ENCODE measurements at places on chromosomes 2 and 18.
A peak's percentile ranks its signal among the peaks of the same experiment; 100 is the strongest.

DNA sequence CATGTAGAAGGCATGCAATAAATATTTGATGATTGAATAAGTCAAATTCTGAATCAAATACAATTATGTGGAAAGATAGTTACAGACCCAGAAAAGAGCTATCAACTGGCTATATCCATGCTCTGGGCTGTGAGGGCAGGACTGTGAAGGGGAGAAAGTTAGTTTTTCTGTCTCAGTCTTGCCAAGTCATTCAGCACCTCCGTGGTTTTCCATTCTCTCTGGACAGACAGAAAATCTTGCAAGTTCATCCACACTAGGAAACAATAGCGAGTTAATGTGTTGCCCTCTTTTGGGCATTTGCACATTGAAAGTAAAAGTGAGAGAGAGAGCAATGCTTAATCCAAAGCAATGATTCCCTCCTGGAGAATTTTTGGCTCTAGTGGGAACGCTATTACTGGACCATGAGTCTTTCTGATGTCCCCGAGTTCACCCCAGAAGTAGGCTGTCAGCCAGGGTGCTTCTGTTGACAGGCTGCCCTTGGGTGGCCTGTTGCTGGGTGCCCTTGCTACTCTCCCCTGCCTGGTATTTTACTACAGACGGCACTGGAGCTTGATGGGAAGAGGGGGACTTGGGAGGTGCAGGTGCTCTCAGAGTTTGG, 238.3 kb downstream of the LOXHD1 start:
- DNase-seq: no peak

GRCh38 chr2:133952420-133952819, 301.5 kb upstream of the MGAT5 start:
- no peak for DNase-seq

GRCh38 chr2:21220930-21221329, 97.2 kb downstream of the TDRD15 start:
- DNase-seq: no peak

DNA sequence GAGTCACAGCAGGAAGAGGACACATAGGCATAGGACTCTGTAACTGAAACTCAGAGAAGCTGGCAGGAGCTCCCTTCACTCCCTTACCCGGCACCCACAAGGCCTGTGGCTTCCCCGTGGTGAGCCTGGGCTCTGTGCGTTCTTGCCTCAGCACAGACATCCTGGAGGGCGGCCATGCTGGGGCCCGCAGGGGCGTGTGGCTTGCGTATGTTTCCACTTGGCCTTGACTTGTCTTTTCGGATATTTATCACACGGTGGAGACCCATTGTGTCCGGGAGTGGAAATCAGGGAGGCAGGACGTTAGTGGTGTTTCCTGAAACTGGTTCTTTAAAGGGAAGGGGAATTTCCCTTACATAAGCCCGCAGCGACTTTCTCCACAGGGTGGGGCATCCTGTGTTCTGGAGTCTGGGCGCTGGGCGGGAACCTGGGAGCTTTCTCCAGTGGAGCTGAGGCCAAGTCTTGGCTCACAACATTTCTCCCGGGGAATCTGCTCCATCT, 49.9 kb upstream of the EML6 start:
- no peak for DNase-seq

DNA sequence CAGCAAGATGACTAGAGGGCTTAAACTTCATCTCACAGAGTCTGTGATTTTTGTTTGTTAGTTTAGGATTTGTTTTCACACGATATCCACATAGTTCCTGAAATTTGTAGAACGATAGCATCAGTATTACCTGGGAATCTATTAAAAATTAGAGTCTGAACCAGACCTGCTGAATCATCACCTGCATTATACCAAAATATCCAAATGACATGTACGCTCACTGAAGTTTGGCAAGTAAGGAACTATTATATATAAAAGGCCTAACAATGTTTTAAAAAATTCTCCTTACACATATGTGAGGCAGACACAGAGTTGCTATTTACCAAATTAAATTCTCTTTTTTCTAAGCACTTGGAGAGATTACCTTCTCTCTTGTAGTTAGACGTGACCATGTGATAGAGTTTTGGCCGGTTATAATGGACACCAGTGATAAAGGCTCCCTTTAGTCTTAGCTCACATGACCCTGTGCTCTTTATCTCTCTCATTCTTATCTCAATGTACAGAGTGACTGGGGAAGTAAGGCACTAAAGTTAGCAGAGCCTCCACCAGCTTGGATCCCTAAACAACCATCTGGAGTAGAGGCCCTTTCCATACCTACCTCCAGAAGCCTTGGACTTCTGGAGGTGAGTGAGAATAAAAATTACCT, 363.1 kb downstream of the DSC3 start:
- no peak for DNase-seq

GRCh38 chr18:46343931-46344372, 239.8 kb downstream of the HAUS1 start:
- DNase-seq: peak; percentile 60

GRCh38 chr2:240169486-240170353, 29.3 kb upstream of the OTOS start:
- no peak for DNase-seq

DNA sequence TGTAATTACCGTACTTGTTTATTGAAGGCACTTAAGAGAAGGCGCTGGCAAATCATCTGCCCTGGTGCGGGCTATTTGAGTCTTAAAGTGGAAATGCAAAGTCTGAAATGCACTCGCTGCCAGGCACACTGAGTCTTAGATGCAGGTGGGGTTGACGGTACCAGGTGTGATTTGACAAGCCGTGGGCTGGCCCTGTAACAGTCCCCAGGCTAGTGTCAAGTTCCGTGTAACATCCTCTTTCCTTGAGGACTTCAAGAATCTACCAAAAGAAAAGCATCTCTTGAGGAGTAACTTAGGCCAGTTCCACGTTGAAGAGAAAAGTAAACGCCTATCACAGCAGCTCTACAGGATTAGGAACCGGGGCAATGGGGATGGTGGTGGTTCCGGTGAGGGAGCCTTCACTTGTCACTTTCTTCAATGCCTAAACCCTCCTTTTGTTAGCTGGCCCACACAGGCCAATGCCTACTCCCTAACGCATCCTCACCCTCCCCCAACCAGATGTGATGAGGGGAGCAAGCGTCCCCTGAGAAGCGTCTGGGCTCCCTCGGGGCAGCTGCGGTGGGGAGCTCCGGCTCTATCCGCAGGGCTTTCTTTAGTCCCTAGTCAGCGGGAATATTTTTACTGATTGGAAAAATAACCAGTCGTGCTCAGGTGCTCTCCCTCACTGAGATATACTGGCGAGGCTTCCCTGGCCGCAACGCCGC, 1.5 kb upstream of the UGP2 start:
- DNase-seq: peak; percentile 94

DNA sequence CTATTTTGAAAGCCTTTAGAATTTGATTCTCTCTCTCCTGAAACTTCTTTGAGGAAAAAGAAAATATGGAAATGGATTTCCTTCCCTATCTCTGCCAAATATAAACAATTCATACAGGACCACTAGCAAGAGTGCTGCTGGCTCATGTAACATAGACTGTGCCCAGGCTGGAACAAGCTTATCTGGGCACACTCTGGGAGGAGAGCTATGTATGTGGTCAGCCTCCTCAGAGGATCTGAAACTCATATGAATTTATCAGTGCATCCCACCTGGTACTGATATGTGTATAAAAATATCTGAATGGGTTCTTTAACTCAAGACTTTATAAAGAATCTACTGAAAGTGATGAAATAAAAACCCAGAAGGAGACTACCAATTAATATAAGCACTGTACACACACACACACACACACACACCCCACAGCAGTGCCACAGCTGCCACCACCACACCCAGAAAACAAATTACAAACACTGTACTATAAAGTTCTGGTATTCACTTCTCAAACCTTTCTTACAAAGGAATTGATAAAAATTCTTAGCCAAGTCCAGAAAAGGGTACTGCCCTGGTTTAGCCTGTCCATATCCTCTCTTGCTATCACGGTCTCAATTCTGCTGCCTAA, 115.6 kb downstream of the IRS1 start:
- no peak for DNase-seq

- no peak for DNase-seq
Observed at GRCh38 chr2:99480390-99480789, 9.4 kb downstream of the REV1 start.

All from NAMALWA (cell line).